ENCODE measurements at places on chromosomes 1 and 21.

DNA sequence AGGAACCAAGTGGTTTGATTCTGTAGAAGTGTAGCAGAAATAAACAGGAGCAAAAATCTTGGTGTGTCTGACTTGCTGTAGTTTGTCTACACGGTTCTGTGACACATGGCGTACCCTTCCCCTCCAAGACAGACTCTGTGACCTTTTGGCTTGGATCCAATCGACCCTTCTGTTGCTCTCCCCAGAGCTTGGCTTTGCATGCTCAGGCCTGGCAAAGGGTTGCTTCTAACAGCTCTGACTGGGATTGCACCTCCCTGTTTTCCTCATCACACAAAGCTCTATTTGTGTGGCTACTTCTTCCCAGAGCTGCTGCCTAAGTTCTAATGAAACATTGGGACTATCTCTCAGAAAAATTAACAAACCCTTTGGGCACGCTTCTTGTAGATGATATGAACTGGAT lies 24.0 kb downstream of the NGF start:
- DNase-seq: no peak

GRCh38 chr1:101233495-101233894 lies 3.3 kb upstream of the S1PR1 start:
- no peak for DNase-seq

DNA sequence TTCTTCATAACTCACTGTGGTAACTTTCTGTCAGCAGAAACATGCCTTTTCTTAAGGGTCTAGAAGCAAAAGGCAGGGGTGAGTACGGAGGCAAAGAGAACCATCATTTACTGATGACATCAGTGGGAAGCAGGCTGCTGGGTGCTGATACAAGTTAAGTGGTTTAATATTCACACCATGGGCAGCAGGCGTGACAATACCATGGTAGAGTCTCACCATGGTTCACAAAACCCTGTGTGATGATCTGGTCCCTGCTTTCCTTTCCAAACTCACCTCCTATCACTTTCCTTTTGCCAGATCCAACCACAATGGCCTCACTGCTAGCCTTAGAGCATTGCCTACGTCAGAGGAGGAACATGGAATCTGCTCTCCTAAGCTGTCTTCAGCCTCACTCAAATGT lies 8.7 kb downstream of the MAB21L3 start:
- DNase-seq: no peak

DNA sequence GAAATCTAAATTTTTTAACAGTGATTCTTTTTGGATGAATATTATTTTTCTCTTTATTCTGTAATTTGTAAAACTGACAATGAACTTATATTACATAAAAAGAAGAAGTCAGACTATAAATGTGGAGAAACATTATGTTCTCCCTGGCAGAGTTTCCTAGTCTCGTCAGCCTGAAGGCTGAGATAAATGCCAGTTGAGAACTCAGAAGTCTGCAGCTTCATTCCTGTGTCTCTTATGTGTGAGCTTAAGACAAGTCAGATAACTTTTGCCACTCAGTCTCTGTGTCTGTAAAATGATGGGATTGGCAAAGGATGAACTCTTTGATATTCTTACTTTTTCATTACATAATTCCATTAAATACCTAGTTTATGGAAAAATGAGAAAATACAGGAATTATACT lies 568.8 kb upstream of the ZRANB2 start:
- no peak for DNase-seq

DNA sequence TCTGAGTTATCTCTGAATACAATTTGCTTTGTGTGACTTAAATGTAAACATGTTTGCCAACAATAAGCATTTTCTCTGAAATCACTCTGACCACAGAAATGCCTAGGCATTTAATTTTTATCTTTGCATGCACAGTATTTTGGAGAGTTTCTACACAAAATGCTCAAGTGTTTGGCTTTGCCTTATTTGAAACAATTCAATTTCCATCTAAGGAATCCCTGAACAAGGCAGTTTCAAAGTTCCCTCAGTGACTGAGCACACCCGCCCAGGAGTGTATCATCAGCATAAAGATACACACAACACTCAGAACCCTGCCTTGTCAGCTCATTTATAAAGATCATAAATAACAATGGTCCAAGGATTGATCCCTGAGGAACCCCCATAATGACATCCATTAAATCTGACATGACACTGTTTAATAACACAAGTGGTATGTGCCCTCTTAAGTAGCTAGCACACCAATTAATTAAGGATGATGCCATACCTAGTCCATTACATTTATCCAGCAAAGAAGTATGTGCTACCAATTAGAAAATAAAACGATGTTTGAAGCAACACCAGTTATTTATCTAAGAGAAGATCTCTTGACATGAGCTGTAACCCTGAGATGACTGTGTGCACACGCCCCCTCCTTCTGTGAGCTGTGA lies 585.8 kb downstream of the ADGRL2 start:
- no peak for DNase-seq

DNA sequence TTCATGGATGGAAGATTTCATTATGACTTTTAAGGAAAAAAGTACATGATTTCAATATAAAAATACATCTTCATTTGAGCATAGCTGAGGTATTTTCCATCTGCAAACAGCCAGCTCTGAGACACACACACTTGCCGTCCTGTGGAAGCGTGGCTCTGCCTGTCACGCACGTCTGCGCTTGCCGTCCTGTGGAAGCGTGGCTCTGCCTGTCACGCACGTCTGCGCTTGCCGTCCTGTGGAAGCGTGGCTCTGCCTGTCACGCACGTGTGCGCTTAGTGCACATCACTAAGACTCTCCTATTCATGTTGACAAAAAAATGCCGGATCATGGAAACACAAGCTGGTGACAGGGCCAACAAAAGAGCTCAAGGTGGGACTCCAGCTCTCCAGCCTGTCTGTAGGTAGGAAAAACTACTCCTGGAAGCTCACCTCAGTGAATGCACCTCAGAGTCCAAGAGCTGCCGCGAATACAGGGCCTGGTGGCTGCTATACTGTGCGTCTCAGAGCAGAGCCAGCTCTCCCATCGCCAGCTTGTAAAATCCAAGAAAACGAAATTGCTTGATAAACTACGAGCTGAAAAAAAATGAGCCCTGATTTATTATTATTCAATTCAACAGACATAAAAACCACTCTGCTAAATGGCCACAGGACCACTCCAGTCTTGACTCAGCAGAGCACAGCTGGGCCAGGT lies 69.3 kb downstream of the SLC37A1 start:
- DNase-seq: no peak

GRCh38 chr1:22889213-22889827 lies 83.3 kb downstream of the LACTBL1 start:
- no peak for DNase-seq

- no peak for DNase-seq
Measured at GRCh38 chr1:51484591-51484990, 34.5 kb downstream of the EPS15 start.

DNA sequence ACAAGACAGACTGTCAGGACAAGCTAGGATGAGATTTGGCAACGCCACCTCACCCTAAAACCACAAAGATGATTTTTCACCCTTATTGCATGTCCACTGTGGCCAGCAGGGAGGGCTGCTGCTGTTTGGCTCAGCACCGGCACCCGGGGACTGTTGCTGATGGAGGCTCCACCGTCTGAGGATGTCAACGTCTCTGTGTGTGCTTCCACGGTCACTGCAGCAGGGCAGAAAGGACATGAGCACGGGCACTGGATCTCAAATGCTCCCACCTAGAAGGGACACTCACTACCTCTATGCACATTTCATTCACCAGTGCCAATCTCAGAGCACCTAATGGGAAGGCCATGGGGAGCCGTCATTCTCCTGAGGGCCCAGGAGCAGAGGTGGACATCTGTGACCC lies 599.6 kb downstream of the PTPRU start:
- DNase-seq: no peak

DNA sequence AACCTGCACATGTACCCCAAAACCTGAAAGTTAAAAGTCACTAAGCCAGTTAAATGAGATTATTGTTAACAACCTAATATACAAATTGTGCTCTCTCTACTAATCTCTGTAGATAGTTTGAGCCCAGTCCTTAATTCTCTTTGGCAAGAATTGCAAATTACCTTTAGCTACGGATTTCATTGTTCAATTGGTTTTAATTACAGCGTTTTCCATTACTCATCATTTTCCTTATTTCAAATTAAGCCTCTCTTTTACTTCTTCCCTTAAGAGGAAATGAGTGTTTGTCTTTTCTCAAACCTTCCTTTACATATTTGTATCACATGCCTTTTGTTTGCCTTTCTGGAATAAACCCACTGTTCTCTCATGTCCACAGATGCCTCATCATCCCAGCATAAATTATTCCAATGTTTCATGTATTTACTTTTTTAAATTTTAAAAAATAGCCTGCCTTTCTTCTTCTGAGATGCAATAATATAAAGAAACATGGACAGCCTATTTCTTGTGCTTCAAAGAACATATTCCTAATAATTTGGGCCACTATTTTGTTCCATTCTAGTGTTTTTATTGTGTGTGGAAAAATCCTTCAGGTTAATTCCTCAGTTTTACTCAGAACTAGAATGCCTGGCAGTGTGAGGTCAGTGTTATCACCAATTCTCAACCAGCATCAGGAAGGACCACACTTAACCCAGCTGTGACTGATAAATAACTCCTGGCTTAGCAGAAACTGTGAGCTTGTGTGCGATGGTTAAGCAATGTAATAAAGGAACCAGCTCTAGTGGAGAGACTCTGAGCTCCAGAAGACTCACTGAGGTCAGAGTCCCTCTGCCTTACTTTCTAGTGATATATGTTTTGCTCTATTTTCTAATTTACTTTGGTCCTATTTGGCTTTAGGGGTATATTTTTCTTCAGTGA lies 600.5 kb downstream of the LTN1 start:
- no peak for DNase-seq

GRCh38 chr1:80837066-80837465 lies 963.7 kb upstream of the ADGRL2 start:
- DNase-seq: no peak

DNA sequence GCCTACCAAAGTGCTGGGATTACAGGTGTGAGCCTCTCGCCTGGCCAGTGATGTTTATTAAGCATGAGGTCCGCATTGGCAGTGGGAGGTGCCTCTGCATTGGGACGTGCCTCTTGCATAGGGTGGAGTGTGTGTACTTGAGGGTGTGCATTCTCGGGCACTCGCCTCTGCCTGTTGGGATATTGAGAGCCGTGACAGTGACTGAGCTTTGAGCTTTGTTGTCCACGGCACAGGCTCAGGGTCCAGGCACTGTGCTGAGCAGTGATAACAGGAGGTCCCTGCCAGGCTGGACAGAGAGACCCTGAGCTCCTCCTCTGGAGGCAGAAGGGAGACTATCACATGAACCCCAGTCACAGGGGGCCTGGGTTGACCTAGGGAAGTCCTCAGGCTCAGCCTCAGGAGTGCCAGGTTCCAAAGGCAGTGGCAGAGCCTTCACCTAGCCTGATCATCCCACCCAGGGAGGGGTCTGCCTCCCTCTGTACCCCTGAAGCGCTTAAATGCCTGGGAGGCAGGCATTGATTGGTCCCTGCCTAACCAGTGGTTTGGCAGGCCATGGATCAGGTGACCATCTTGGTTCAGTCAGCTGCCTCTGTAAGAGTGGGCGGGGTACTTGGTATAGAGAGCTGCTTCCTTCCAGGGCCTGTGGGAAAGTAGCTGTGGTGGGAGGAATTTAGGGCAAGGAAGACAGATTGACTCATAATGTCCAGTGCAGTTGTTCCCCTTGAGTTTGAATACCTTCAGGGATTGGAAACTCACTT lies 213.8 kb upstream of the TMEM51 start:
- DNase-seq: no peak

- no peak for DNase-seq
Measured at GRCh38 chr1:11134251-11134897, 34.7 kb upstream of the EXOSC10 start.

DNA sequence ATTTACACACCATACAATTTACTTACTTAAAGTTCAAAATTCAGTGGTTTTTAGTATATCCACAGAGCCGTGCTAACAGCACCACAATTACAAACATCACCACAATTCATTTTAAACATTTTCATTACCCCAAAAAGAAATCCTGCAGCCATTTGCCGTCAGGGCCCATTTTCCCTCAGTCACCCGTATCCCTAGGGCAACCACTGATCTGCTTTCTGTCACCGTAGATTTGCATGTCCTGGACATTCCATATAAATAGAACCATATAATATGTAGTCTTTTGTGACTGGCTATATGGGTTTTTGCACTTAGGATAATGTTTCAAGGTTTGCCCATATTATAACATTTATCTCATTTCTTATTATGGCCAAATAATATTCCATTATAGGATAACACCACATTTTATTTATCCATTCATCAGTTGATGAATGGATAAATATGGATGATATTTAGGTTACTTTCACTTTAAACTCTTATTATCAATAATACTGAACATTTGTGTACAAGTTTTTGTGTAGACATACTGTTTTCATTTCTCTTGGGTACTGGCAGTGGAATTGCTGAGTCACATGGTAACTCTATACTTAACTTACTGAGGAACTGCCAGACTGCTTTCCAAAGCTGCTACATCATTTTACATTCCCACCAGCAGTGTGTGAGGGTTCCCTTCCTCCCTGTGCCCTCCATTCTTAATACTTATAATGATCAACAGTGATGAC lies 68.9 kb downstream of the ST3GAL3 start:
- no peak for DNase-seq

DNA sequence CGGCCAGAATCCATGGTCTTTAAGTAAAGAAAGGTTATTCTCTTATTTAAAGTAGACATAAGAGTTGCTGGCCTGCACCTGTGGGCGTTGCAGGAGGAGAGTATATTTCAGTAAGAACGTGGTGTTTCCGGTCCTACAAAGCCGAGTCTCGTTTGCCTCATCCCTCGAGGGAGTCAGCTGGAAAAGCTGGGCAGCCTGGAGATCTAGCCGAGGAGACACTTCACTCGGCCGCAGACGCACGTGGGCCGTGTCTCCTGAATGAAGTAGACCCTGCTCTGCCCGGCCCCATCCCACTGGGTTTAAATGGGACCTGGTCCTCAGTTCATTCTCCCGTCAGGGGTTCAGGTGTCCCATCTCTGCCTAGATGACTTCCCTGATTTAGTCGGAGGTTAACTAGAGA lies 14.9 kb downstream of the SLC45A1 start:
- no peak for DNase-seq

DNA sequence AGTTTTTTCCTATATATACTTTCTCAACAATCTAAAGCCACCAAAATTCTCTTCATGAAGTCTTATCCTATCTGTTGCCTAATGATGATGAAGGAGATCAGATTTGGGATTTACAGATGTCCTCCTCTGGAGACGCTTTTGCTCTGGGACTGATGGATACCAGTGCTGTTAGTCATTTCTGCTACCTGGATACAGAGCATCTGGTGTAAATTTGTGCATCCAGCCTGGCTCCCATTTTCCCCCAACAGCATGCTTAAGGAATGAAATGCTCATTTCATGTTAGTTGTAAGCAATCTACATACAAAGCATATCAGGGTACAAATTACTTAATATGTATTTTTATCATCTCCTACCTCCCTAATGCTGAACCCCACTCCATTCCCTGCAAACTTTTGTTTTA lies 57.7 kb downstream of the HNRNPR start:
- DNase-seq: no peak

GRCh38 chr1:36934061-36934460 lies 100.3 kb downstream of the GRIK3 start:
- no peak for DNase-seq

- no peak for DNase-seq
Measured at GRCh38 chr1:115373305-115373704, 35.3 kb upstream of the NGF start.
